ENCODE measurements at places on chromosomes 1 and 21.

- DNase-seq, result no peak
These were observed 11.6 kb upstream of the OPRD1 start for GRCh38 chr1:28800324-28800723.

- no peak for DNase-seq
These were observed 59.3 kb upstream of the C1orf174 start for GRCh38 chr1:3959361-3959760.

DNA sequence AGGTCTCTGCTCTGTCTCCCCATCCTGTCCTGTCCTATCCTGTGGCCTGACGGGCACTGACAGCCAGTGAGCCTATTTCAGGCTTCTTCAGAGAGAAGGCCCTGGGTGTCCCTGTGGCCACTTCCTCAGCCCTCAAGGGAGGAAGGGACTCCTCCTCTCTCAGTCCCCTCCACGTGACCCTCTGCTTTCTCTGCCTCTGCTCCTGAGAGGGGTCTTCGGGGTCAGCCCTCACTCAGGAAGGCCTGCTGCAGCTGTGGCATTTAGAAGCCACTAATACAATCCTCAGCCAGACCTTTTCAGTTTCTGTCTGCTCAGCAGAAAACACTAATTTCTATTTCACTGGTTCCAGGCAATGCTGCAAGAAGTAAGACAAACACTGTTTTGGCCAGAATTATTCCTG, 43.6 kb upstream of the ETV3 start:
- DNase-seq, result no peak

DNA sequence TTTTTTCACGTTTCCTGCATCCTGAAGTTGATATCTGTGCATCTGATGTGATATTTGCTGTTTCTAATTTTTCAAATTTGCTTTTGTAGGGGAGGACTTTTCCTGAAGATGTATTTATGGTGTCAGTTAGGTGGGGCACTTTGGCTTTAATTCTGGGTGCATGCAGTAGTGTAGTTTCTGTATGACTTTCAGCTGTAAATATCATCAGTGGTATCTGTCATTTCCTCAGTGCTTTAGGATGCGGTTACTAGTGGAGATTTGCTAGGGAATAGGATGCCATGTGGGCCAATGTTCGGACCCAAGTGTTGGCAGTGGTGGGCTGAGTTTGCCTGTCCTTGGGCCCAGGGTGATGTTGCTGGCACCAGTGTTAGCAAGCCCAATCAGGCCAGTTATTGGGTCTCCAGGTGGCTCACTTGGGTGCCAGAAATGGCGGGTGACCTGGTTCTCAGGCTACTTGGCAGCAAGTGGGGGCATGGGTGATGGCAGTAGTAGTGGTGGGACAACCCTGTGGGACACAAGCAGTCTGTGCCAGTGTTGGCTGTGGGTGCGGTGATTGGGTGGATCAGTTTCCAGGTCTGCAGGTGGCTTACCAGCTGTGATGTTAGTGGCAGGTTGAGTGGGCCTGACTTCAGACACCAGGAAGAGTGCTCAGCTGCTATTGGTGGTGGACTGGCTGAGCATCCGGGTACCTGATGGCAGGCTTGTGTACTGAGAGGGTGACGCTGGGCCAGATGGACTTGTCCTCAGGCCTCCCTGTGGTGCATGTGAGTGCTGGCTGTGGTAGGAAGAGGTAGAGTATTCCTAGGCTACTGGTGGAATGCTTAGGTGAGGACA, 24.4 kb downstream of the CD55 start:
- no peak for DNase-seq

DNA sequence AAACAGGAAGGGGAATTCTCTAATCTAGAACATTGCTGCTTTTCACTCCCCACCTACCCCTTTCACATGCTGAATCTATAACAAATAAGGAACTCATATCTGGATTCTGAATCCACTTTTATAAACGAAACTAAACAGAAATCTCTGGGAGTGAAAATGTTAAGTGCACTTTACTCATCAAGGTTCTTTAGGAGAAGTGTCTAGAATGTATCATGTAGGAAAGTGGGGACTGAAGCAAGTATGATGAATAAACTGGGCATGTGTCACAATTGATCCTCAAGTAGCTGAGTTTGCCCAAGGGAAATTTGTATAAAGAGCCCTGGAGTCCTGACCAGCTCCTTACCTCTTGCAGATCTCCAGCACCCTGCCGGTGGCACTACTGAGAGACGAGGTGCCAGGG, 19.8 kb downstream of the AVPR1B start:
- DNase-seq, result no peak

DNA sequence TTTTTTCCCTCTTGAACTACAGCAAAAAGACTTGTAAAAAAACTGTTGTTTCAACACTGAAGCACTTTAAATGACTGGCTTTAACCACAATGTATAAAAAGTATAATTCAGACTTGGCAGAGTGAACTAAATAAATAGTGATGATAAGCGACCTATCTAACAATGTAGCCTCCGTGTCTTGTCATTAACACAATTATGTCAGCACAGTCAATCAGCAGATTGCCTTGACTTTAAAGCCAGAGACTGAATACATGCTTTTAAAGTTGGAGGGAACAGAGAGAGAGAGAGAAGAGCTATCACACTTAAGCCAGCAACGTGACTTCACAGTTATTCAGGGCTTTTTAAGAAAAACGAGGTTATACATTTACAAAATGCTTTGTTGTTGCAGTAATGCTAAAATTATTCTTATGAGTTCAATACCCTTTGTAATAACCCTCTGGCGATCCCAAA, 378.1 kb downstream of the LMO4 start:
- DNase-seq, result no peak

DNA sequence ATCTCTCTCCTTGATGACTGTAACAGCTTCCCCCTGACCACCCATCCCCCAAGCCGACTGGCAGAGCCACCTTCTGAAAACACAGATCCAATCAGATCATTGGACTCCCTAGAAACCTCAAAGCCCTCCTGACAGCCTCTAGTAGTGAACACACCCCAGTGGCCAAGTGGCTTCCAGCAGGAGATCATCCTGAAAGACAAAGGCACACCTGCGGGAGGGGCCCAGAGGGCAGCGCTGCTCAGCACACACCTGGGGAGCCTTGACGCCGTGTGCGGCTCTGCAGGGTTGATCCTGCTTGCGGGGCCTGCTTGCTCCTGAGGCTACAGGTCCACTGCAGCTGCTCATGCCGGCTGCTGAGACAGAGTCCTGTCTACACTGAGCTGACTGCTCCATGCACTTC, 41.5 kb downstream of the SLC66A1 start:
- no peak for DNase-seq

GRCh38 chr21:27557356-27557755, 590.5 kb upstream of the ADAMTS5 start:
- DNase-seq, result no peak

GRCh38 chr1:197415221-197415620, 147.2 kb downstream of the CRB1 start:
- DNase-seq, result no peak

DNA sequence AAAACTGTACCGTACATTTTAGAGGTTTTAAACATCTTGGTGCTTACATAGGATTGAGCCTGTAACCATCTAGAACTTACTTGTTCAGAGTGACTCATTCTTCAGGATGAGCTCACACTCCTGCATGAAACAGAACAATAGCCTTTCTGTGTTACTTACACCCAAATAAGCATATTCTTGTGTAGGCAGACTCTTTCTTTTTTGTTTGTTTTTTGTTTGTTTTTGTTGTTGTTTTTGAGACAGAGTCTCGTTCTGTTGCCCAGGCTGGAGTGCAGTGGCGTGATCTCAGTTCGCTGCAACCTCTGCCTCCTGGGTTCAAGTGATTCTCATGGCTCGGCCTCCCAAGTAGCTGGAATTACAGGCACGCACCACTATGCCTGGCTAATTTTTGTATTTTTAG, 3.8 kb upstream of the CA6 start:
- no peak for DNase-seq

DNA sequence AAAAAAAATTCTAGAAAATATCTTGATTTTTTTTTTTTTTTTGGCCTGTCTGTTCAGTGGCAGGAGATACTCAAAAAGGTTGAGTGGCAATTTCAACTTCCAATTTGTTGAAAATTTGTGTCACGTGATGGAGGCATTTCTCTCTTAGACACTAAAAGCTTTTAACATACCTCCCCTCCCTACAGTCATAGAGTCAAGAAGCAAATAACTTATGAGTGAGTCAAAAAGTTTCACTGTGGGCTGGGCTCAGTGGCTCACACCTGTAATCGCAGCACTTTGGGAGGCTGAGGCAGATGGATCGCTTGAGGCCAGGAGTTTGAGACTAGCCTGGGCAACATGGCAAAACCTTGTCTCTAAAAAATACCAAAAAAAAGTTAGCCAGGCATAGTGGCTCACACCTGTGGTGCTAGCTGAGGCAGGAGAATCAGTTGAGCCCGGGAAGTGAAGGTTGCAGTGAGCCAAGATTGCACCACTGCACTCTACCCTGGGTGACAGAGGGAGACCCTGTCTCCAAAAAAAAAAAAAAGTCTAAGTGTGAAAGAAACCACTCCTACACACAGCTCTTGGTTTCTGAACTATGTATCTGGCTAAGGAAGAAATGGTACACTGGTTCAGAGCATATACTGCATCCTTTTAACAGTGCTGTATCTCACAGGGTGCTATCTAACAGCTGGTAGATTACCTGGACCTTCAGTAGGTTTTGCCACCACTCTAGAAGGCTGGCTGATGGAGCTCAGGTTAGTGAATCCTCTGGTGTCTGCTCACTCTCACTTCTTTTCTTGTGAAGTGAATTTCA, 11.6 kb upstream of the BSDC1 start:
- no peak for DNase-seq

- no peak for DNase-seq
These were observed 2.0 kb upstream of the CAMTA1 start for GRCh38 chr1:6783221-6783620.

- no peak for DNase-seq
These were observed 499 bp upstream of the C4BPB start for GRCh38 chr1:207088161-207088560.

DNA sequence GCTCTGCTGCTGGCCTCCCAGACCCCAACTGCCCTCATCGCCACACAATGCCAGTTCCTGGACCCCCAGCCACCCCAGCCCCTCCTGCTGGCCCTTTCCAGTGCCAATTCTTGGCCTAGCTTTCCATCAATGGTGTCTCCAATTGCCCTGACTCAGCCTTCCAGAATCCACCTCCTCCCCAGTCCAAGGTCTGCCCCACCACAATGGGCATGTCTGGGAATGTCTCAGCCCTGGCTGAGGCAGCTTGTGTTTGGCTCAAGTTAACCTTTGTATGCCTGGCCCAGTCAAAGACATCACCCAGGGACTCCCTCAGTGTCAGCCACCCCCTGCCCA, 16.4 kb downstream of the ALDH4A1 start:
- no peak for DNase-seq

GRCh38 chr1:18635070-18635577, 4.5 kb downstream of the PAX7 start:
- DNase-seq, result no peak

- no peak for DNase-seq
These were observed 28.4 kb downstream of the EXTL2 start for GRCh38 chr1:100866041-100866900.

GRCh38 chr1:81654147-81654546, 146.6 kb upstream of the ADGRL2 start:
- DNase-seq, result no peak

DNA sequence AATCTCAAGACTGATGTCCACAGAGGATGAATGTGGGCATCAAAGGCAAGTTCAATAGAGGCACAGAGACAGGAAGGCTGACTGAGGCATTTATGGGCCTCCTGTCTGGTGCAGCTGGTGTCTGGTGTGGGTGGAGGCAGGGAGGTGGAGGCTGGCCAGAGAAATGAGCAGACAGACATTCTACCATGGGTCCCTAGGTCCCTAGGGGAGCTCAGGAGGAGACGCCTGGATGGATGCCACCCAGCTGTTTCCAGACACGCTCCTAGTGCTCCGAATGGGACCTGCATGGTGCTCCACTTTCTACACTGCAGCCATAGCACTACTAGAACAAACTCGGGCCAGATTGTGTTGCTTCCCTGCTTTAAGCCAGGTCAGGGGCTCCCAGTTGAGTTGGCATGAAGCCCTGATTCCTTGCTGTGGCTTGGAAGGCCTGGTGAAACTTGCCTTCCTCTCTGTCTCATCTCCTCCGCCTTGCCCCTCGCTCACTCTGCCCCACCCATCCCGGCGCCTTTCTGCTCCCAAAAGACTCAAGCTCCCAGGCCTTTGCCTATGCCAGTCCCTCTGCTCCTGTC, 25.3 kb downstream of the PADI2 start:
- DNase-seq, result no peak

DNA sequence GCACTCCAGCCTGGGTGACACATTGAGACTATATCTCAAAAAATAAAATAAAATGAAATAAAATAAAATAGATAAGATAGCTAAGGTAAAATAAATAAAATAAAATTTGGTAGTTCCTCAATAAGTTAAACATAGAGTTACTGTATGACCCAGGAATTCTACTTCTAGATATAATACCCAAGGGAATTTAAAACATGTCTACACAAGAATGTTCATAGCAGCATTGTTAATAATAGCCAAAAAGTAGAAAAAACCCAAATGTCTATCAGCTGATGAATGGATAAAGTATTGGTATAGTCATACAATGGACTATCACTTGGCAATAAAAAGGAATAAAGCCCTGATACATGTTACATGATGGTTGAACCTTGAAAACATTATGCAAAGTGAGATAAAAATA, 47.8 kb downstream of the CEP350 start:
- no peak for DNase-seq

- no peak for DNase-seq
These were observed 2.1 kb upstream of the CAPN9 start for GRCh38 chr1:230745071-230745470.

DNA sequence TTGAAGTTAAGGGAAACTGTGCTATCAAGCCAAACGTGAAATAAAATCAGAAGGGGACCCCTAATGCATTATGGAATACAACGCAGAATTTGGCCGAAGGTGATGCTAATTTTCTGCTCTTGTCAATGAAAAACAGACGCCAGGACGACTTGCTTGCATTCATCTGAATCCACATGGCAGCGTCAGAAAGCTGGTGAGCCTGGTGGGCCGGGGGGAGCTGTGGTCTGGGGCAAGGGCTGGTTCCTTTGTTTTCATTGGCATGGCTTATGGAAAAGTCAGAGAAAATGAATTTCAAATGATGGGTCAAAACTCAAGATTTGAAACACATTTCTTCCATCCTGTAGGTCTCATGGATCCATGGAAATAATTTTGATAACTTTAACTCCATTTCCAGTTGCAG, 86.4 kb upstream of the RUNX1 start:
- DNase-seq, result no peak

All from esophagus muscularis mucosa (tissue), 4 donors.